NCI-H446 treated with DMSO at 0.1 percent for 48 hours (cell line): ENCODE measurements at places on chromosomes 7 and 10.

DNA sequence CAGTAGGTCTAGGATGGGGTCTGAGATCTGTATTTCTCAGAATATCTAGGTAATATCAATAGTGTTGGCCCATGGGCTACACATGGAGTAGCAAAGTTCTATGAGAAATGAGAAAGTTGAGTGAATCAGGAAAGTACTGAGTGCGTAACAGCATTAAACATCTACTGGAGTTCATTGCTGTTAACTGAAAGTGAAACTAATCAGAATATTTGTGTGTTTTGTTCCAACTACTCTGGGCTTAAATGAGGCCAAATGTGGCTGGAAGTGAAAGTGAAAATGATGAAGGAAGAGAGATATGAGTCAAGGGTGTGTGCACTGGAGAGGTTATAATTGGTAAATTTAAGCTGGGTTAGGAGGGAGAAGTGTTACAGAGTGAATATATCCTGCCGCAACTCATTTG, 46.5 kb downstream of the TMEM106B start:
- DNase-seq = no peak

DNA sequence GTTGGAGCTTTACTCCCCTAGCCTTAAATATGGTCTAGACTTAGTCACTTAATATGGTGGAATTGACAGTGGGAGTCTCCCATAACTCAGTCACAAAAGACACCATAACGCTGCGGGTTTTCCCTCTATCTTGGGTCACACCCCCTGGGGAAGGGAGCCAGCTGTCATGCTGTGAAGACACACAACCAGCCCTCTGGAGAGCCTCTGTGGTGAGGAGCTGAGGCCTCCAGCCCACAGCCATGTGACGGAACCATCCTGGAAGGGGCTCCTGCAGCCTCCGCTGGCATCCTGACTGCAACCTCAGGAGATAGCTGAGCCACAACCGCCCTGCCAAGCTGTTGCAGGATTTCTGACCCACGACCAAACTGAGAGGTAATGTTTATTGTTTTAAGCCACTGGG, 37.9 kb downstream of the PAXIP1 start:
- DNase-seq = no peak

- peak; percentile 28 for DNase-seq
Measured at GRCh38 chr7:5767066-5767465, 14.4 kb downstream of the RNF216 start.

DNA sequence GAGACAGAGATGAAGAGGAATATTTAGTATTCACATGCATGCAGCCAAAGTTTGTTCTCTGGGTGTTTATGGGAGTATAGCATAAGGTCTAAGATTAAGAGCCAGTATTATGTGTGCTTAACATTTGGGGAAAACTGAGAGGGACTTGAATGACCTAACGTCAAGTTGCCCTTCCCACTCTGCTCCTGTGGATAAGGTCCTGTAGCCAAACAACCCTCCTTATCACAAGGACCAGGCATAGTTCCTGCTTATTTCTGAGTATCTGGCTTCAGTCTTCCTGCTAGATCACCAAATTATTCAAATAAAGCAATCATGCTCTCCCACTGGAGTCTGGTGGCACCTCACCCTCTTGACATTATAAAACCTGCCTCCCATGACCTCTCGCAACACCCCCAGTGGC, 137.9 kb upstream of the SEMA3E start:
- no peak for DNase-seq

- DNase-seq = no peak
Measured at GRCh38 chr10:133405844-133406527, 12.0 kb downstream of the MTG1 start.

- no peak for DNase-seq
Measured at GRCh38 chr7:143013473-143013872, 13.5 kb downstream of the OR9A2 start.

GRCh38 chr7:135512135-135512887, 2.4 kb upstream of the CNOT4 start:
- peak; percentile 48 for DNase-seq

DNA sequence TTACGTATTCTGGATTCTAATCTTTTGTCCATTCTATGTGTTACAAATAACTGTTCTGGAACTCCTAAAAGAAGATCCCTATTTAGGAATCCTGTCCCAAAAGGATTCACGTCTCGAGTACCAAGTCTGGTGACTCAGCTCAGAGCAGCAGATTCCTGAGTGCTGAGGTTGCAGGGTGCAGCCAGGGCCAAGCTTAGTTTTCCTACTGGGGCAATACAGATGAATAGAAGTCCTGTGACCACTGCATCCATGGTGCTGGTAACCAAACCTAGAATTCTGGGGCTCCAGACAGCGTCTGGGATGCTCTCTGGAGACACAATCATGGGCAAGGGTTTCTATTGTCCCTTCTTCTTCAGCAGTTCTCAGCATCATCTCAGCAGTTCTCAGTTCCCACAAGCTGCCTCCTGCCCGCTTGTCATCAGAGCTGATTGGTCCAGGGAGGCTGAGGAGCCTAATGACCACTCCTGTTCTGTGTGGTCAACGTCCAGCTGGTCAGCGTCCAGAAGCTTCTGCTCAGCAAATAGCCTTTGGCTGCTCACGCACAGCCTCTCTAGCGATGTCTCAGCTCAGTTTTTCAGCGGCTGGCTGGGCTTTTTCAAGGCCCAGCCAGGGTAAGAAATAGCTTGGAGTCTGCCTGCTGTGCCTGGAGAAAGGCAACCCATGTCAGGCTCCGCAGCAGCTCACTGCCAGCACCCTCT, 50.4 kb upstream of the C7orf33 start:
- no peak for DNase-seq

DNA sequence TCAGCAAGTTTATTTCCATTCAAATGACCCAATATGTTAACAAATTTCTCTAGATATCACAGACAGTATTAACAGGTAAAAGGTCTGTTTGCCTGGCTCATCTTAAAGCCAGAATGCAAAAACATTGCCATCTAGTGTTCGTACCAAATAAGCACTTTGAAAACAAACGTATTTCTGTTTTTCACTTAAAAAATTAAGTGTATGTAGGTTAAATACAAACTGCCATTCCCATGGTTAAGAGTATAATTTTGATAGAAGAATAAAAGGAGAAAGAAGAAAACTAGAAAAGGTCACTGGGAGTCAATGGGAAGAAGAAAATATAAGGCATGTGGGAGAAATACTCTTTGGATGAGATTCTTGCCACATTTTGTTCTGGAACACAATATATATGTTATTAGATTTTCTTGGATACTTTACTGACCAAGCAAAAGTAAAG, 51.0 kb downstream of the ORC5 start:
- DNase-seq = peak; percentile 15

DNA sequence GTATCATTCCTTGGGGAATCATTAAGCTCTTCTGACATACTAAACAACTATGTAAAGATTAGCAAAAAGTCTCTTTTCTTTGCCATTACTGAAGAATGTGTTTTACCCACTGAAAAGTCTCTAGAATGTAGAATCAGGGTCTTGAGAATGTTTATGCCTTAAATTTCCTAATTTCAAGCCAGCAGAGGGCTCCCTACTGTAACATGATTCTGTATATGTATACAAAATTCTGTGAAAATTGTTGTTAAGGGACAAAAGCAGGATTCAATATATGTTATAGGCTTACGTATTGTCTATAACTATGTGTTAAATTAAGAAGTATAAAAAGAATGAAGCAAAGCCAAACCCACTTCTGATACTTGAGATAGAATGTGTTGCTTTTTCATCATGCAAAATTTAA, 296.9 kb upstream of the DGKB start:
- DNase-seq = no peak

- DNase-seq = no peak
Measured at GRCh38 chr10:49760789-49761188, 1.3 kb downstream of the OGDHL start.

DNA sequence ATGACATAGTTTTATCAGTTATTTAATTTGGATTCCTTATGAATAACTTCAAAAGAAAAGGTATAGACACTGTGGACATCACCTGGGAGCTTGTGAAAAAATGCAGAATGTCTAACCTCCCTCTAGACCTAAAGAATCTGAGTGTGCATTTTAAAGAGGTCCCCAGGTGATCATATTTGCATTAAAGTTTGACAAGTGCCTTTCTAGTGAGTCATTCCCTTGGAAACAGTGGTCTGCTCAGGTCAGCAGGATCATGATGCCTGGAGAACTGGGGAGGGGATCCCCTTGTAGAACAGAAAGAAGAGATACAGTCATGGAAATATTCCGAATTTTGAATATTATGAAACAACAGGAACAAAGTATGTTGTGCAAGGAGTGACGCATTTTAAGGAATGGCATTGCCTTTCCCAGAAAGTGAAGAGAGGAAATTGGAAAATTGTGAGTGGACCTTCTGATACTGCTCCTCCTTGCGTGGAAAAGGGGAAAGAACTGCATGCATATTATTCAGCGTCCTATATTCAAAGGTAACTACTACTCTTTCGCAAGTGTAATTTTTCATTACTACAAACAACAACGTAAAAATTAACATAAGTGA, 4.6 kb downstream of the STEAP2 start:
- no peak for DNase-seq

DNA sequence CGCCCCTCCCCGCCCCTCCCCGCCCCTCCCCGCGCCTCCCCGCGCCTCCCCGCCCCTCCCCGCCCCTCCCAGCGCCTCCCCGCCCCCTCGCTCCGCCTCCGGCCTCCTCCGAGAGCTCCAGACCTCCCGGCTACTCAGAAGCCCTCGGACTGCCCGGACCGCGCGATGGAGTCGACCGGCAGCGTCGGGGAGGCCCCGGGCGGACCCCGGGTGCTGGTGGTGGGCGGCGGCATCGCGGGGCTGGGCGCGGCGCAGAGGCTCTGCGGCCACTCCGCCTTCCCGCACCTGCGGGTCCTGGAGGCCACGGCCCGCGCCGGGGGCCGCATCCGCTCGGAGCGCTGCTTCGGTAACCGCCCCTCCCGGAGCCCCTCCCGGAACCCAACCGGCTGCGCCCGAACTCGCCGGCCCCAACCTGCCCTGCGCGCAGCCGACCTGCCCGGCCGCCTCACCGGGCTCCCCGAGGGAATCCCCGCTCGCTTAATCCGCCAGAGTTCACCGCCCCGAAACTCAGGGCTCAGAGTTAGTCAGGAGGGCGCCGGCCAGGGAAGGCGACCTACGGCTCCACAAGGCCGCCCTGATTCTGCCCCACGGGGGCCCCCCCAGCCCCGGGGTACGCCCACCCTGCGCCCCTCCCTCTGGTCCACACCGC, at the start of gene PAOX:
Gene PAOX, plus strand, starts transcription at position 111 of the 649 bp plus-strand sequence. Its CDS starts 55 bp downstream, at position 166.
- no peak for DNase-seq

- DNase-seq = no peak
Measured at GRCh38 chr7:127904670-127904985, 126.6 kb downstream of the LRRC4 start.

- no peak for DNase-seq
Measured at GRCh38 chr7:55128693-55129394, 110.0 kb downstream of the EGFR start.
